Testis (tissue), 5 donors: ENCODE measurements at places on chromosomes 16 and 17. TPM values are rescaled to one million over a fixed set of nuclear protein-coding genes. Genes with fewer than 3 reads are reported as not detected.

- no peaks in the 10 kb centered on the region for H3K36me3 ChIP-seq
- no peak for DNase-seq
- no peak overlapping the region for H3K27ac ChIP-seq
- H3K27me3 ChIP-seq: no peaks in the 10 kb centered on the region
- H3K4me3 ChIP-seq: no peak overlapping the region
Observed at GRCh38 chr17:15038656-15039055, 226.5 kb downstream of the PMP22 start.

DNA sequence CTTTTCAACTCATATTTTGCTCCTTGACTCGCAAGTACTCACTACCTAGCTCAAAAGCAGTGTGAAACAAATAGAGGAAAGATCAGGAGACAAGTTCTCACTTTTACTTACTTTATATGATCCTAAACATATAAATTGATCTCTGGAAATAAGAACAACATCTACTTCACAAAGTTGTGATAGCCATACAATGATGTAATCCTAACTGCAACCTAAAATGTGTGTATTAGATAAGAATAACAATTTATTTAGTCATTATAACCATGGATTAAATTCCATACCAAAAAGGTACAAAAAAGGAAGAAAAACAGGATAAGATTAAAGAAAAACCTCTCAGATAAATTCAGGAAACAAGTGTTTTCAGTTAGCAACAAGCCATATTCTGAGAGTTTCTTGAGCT, 103.4 kb downstream of the CDC27 start:
- H3K4me1 ChIP-seq: no peaks in the 10 kb centered on the region
- no peak overlapping the region for H3K4me3 ChIP-seq
- no peak overlapping the region for H3K27ac ChIP-seq

The RPS6KB1 gene
- 44.5 TPM for total RNA-seq

The TPSAB1 gene
- 11.7 TPM for total RNA-seq
